Right lung (tissue), 10 donors: ENCODE measurements at places on chromosomes 4 and X.

GRCh38 chr4:164438321-164438720 lies 315.6 kb upstream of the SMIM31 start:
- DNase-seq = no peak

DNA sequence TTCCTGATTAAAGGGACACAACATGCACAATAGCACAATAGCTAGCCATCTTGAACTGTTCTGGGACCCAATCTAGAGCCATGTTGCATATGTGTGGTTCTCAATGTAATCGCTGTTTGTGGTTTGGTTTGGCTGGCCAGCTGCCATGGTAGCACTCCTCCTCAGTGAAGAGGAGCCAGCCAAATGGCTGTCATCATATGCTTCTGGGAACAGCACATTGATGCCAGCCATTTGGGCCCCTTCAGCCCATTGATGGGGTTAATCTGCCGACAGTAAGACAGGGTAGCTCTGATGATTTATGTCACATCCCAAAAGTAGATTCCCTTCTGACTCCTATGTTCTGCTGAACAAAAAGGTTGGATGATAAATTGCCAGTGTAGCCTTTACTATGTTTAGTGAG lies 48.5 kb downstream of the AWAT2 start:
- DNase-seq = no peak

DNA sequence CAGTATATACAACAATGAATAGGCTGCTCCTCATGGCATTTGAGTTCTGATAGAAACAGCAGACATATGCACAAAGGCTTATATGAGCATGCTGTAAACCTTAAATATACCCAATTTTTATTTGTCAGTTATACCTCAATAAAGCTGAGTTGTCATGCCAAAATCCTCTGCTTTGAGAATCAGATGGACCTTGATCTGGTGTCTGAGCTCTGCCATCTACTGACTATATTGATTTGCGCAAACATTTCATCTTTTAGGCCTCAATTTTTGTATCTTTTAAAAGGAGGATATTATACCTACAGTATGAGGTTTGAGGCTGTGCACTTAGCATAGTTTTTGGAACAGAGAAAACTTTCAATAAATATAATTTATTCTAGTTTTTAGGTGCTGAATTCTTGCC lies 85.2 kb downstream of the PRRG1 start:
- no peak for DNase-seq

DNA sequence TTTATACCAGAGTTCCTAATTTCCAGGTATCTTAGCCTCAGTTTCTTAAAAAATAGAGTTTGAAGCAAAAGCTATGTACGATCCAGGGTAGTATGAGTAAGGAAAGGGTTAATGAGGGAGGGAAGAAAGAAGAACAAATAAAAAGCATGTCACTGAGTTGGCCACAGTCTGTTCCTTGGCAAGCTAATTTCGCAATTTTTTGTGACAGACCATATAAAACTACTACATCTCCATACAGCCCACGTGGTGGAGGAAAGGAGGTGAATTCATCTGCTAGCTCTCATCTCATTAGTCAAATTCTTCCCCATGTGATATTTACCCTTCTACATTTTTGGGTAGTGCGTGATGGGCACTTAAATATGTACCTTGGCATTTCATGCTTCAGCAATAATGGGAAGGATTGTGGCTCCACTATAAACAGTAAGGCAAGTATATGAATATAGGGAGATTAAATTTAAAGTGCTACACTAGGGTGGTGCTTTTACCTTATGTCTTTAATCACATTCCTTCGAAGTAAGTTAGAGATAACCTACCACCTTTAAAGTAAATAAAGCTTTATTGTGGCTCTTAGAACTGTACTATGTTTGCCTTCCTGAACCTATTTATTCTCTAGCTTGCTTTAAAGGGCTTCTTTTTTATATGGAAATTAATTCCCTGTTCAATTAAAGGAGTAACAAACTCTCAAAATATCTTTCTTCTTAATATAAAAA lies 102.1 kb upstream of the VAMP7 start:
- no peak for DNase-seq

DNA sequence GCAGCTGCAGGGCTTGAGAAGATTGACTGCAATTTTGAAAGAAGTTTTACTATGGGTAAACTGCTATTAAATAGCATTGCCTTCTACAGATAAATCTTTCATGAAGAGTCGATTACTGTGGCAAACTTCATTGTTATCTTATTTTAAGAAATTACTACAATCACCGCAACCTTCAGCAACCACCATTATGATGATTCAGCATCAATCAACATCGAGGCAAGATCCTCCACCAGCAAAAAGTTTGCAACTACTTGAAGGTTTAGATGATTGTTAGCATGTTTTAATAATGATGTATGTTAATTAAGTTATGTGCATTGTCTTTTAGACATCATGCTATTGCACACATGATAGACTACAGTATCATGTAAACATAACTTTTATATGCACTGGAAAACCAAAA lies 1511.0 kb downstream of the FSTL5 start:
- no peak for DNase-seq

DNA sequence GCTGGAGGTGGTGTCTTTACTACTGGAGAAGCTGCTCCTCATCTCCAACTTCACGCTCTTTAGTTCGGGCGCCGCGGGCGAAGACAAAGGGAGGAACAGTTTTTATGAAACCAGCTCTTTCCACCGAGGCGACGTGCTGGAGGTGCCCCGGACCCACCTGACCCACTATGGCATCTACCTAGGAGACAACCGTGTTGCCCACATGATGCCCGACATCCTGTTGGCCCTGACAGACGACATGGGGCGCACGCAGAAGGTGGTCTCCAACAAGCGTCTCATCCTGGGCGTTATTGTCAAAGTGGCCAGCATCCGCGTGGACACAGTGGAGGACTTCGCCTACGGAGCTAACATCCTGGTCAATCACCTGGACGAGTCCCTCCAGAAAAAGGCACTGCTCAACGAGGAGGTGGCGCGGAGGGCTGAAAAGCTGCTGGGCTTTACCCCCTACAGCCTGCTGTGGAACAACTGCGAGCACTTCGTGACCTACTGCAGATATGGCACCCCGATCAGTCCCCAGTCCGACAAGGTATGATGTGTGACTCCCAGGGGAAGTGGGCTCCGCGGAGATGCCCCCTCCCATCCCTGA lies 634 bp downstream of the LRAT start:
- no peak for DNase-seq

DNA sequence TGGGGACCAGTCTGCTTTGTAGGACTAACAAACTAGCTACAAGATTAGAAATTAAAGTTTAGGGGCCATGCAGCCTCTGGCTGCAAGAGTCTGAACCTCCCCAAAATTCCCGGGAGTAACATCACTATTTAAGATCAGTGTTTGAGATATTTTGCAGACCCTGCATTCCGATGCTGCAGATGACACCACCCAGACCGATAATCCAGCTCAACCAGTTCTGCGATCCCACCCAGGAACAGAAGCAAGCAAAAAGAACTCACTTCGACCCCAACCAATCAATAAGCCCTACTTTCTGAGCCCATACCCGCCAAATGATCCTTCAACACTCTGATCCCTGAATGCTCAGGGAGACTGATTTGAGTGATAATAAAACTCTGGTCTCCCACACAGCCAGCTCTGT lies 877.8 kb downstream of the FAT4 start:
- no peak for DNase-seq

- DNase-seq = no peak
Measured at GRCh38 chr4:173912384-173912783, 371.1 kb downstream of the FBXO8 start.

DNA sequence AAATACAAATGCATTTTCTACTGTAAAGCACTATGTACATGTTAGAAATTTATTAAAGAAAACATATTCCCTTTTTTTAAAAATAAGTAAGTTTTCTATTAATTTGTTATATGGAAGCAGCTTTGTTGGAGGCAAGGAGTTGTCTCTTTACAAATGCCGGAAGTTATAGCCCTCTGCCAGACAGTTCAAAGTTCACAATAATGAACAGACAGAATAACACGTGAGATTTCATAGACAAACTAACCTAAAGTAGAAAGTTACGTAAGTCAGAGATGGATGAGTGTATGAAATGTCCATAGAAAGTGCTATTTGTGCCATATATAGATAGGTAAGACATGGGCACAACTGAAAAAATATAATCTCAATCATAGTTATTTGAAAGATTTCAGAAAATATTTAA lies 43.9 kb upstream of the NEIL3 start:
- no peak for DNase-seq

GRCh38 chrX:137432609-137433008 lies 133.3 kb upstream of the ZIC3 start:
- DNase-seq = no peak

GRCh38 chr4:19368800-19369199 lies 882.9 kb upstream of the SLIT2 start:
- no peak for DNase-seq

DNA sequence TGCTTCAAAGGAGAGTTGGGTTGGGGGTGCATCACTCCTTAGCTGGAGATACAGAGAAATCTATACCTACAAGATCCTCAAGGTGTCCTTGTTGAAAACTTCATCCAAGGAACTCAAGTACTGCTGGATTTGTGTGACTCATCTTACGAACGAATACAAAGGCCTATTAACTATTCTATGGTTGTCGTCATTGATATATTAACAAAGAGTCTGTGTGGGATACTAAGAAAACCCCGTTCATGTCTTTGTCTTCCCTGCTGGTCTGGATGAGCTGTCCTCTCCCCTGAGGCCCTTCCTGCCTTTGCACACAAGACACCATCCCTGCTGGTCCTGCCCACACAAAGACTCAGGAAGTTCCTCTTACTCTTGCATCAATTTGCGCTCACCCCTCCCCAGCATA lies 54.9 kb upstream of the IRF2 start:
- no peak for DNase-seq

DNA sequence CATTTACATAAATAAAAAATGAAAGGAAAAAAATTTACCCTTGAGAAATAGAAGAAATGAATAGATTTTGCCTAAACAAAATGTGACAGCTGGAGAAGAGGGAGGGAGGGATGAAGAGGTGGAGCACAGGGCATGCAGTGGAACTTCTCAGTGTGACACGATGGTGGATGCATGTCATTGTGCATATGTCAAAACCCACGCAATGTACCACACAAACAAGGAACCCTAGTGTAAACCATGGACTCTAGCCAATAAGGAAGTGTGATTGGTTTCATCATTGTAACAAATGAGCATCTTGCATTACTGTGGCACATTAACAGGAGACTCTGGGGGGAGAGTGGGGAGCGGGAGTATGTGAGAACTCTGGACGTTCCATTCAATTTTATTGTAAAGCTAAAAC lies 58.6 kb downstream of the GATB start:
- no peak for DNase-seq
